ENCODE measurements at places on chromosomes 3 and 15.

DNA sequence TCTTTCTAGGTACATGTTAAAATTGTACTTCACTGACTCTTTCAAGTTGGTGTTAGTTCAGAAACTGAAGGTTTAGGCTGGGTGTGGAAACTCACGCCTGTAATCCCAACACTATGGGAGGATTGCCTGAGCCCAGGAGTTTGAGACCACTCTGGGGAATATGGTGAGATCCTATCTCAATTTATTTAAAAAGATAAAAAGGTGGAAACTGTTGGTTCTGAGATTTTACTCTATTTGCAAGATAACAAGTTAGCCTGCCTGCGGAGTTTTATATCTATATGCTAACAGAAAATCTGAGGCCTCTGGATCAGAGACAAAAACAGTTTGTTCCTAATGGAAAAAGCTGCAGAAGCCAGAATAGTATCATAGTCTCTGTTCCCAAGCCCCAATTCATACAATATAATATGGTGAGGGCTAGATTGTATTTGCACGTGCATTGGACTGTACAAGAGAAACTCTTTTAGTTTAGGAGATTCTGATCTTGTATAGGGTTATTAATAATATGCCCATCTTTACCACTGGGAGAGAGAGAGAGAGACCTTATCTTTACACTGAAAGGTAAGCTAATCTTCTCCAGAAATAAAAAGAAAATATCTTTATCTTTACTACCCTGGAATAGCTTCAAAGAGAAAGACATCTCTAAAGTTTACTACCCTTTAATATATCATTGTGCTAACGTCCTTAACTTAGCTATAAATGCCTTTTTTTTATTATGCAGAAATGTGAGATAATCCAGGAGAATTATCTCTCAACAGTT, 1267.6 kb downstream of the OTOL1 start:
- DNase-seq = no peak

DNA sequence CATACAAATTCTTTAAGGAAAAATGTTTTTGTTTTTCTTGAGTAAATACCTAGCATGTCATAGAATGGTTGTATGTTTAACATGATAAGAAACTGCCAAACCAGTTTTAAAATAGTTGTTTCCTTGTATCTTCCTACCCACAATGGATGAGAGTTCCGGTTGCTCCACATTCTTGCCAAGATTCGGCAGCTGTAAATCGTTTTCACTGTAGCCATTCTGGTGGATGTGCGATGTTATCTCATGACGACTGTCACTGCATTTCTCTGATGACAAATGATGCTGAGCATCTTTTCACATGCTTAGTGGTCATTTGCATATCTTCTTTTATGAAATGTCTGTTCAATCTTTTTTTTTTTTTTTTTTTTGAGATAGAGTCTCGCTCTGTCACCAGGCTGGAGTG, 36.6 kb upstream of the SH3GL3 start:
- no peak for DNase-seq

GRCh38 chr3:182570946-182571594, 222.2 kb upstream of the ATP11B start:
- DNase-seq = no peak

DNA sequence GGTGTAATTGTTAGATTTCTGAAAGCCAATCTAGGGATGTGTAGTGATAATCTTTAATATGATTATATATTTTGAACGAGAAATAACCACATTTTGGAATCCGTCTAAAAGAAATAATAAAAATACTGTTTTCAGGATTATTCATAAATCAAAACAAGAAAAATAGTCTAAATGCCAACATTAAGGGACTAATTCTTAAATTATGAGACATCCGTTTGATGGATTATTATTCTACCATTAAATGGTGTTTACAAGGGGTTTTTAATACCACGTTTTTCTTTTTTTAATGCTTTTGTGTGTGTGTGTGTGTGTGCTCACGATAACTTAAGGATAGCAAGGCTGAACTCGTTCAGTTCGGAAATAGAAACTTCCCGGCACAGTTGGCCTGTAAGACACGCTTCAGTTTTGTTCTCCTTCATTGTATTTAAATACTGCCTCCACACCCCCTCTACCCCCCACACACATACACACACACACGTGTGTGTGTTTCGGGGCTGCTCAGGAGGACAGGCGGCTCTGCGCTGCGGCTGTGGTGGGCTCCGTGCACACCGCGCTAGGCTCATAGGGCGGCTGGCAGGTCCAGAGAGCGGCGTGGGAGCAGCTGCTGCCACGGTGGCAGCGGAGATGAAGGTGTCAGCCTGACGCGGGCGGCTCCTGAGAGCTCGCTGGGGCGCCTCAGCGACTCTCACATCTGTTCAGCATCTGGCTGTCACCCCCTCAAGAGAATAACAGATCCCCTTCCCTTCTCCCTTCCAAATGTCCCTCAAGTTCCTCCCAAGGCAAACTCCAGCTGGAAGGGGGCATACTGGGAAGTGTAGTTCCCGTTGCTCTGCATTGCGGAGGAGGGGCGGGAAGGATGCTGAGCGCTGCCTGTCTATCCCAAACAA, 23.0 kb upstream of the ANP32A start:
- no peak for DNase-seq

- no peak for DNase-seq
These were observed 43.3 kb downstream of the RASGRP1 start for GRCh38 chr15:38521316-38521715.

DNA sequence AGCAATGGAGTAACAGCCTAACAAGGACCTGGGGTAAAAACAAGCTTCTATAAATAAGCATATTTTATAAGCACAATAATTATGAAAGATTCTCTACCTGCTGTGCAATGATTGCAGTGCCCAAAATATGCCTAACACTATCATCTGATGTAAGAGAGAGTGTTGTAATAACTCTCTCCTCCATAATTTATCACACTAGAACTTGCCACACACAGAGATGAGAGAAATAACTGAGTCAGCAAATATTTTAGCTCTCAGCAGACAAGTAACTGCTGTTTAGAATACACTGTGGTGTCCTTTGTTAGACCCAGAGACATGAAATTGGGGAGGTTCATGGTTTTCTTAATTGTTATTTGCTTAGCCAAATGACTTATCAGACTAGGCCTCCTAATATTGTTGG, 105.3 kb upstream of the ACP3 start:
- no peak for DNase-seq

GRCh38 chr3:190739641-190740185, 122.8 kb downstream of the GMNC start:
- DNase-seq = no peak
